ENCODE measurements at places on chromosomes 11 and 22.

GRCh38 chr11:65920372-65920802, 1.2 kb downstream of the DRAP1 start:
- DNase-seq: no peak

GRCh38 chr11:7638710-7639642, 34.3 kb downstream of the CYB5R2 start:
- DNase-seq: no peak

DNA sequence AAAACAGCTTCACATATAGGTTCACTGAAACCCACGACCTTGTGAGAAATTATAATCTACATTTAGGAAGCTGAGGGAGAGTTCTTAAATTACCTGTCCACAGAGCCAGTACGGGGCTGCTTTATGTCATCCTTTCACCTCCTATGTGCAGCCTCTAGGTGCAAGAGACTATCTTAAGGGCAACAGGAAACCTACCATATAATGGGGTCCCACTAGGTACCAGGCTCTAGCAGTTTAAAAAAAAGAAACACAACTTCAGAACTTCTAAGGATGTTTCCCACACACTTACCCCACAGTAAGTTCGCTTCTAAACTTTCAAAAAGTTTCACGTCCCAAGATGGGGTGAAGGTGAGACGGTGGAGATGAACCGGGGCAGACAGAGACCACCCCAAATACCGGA, 573 bp downstream of the STK33 start:
- DNase-seq: no peak

- DNase-seq: no peak
Measured at GRCh38 chr11:132898021-132898420, 634.3 kb downstream of the OPCML start.

DNA sequence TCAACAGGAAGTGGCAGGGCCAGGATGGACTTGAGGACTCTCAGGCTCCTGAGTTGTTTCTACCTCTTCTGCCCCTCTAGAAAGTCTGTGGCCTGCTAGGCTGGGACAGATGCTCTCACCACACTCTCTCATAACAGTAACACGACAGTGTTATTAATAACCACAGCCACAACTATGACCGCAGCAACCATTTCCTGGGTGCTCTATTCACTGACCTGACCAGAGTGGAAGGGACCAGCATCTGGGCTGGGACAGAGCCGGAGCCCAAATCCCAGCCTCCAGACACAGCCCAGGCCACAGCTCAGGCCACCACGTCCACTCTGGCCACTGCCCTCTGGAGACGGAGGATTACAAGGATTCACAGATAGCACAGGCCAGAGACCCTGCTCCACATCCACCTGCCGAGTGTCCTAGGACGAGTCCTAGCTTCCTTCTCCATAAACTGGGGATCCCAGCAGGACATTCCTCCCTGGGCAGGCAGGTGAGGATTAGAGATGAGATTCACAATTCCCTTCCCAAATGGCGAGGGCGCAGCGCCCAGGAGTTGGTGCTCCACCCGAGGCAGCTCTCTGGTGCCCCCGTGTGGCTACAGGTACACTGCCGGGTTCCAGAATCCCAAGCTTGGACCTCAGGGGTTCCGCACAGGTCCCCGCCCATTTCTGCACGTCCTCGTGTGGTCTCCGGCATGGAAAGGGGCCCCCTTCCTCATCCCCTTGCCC, 7.1 kb downstream of the PNPLA5 start:
- DNase-seq: peak; percentile 28

DNA sequence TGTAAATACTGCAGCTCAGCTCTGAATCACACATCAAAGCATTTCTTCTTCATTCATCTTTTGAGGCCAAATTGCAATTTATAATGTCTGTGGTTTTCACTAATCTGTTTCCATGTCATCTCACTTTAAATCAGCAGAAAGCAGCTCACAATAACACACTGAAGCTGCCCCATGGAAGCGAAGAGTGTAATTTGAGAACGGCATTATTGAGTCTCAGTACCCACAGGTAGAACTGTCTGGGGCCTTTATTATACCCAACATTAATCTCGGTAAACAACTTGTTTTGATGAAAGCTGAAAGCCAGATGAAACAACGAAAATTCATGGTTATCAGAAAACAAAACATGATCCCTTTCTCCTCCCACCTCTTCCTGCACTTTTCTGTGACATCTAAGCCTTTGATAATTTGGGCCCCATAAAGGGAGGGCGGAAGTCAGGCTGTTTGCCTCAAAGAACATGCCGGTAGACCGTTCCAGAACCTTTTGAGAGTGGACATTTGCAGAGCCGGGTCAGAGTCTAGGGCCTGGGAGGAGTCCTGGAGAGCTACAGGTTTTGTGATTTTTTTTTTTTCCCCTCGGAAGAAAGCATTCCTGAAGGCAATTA, 68.2 kb upstream of the SESN3 start:
- DNase-seq: no peak

GRCh38 chr11:124440608-124441007, 4.9 kb downstream of the OR8B8 start:
- no peak for DNase-seq

- no peak for DNase-seq
Measured at GRCh38 chr11:71568704-71569349, 3.5 kb downstream of the KRTAP5-10 start.

DNA sequence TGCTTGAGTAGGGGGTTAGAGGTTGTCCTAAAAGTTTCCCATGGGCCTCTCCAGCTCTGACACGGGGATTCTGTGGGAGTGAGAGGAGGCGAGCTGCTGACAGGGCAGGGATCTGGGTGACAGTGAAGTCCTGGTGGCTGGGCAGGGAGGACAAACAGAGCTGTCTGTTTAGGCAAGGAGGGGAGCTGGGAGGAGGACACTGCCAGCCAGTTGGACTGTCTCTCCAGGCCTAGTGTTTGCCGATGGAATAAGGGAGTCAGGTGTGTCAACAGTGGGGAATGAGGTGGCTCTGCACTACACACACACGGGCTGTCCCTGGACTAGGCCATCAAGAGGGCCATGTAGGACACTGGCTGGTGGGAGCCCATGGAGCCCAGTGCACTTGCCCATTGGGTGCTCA, 20.6 kb upstream of the SYT7 start:
- DNase-seq: no peak

DNA sequence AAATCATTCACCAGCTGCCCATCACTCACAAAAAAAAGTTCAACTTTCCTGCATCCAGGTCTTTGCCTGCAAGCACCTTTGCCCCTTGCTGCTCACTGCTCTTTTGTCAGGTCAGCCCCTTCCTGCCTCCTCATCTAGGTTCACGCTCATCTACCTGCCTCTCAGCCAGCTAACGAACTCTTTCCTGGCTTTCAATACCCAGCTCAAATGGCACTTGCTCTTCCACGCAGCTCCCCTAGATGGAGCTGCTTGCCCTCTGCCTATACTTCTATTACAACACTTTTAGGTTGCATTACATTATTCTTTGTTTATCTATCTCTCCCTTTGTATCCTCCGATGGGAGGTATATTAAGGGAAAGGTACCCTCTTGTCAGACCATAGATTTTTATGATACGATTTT, 78.9 kb upstream of the TBCEL start:
- DNase-seq: no peak

GRCh38 chr11:88249706-88250105, 74.5 kb upstream of the RAB38 start:
- no peak for DNase-seq

- DNase-seq: no peak
Measured at GRCh38 chr22:49590381-49590780, 237.3 kb downstream of the BRD1 start.

GRCh38 chr11:34851916-34852315, 64.3 kb downstream of the APIP start:
- DNase-seq: no peak

DNA sequence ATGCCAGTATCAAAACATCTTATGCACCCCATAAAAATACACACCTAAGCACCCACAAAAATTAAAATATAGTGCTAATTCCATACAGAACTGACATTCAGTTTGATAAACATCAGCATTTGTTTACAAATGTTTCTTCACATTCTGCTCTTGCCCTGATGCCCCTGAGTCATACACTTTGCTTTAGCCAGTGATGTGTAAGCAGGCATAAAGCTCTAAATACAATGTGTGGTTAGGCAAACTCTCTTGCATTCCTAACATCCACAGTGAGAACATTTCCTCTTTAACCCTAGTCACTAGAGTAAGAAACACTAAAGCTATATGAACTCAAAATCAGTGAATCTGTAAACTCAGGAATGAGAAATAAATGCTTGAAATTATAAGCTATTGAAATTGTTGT, 1060.7 kb downstream of the FAM181B start:
- DNase-seq: no peak

- DNase-seq: peak; percentile 38
Measured at GRCh38 chr11:134207538-134208239, 16.1 kb downstream of the NCAPD3 start.

DNA sequence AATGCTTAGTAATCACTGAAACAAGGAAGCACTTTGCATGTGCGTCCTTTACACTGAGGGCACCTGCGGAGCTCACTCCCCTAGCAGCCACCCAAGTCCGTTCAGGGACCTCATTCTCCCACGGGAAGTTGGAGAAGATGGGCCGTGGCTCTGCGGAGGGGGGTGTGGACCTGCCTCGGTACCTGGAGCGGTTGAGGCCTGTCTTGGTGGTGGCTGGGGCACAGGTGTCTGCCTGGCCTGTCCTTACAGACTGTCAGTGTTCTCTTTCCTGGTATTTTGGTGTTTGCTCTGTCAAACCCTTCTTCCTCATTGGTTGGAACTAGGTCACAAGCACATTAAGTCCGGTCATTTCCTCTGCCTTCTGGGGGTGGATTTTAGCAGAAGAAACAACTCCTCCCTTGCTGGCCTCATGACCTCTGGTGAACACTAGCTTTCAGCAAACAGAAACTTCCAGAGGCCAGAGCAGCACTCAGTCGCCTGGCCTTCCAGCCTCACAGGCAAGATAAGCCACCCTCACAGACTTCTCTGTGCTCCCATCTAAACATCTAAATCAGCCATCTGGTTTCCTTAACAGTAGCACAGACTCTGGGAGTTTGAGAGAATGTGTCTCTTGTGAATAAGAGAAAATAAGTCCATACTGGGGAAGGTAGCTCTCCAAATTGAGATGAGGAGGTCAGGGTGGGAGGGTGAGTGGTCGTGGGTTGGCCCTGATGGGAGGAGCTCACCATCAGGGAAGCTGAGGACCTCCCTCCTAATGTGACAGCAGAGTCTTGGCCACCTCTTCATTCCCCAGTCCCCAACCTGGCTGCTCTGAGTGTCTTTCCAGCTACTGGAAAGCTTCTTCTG, 8.6 kb downstream of the SNAP29 start:
- DNase-seq: no peak

DNA sequence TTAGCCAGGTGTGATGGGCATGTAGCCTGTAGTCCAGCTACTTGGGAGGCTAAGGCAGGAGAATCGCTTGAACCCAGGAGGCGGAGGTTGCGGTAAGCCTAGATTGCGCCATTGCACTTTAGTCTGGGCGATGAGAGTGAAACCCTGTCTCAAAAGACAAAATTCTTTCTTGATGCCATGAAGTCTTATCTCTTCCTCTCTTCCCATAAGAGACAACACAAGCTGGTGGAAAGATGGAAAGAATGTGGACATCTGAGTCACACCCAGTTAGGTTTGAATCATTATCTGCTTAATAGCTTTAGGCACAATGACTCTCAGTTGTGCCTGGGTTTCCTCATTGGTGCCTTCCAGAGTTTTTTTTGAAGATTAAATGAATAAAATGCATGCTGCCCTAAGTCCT, 35.3 kb downstream of the KREMEN1 start:
- DNase-seq: no peak
